ENCODE measurements at places on chromosomes 11 and 22.

DNA sequence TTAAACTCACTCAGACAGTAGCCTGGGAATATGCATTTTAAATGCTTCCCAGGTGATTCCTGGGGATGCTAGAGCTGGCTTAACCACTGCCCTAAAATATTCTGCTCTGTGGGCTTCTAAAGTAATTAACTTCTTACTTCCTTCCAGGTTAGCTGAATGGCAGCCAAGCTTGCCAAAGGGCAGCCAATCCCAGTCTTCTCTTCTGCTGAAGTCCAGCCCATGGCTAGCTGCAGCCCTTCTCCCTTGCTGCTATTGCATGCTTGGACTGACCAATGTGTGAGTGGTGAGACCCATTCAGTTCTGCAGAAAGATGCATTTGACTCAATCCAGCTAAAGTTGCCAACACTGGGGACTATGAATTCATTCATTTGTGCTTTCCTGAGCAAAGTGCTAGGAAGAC is 411.9 kb downstream of the SOX6 start:
- DNase-seq, result no peak

DNA sequence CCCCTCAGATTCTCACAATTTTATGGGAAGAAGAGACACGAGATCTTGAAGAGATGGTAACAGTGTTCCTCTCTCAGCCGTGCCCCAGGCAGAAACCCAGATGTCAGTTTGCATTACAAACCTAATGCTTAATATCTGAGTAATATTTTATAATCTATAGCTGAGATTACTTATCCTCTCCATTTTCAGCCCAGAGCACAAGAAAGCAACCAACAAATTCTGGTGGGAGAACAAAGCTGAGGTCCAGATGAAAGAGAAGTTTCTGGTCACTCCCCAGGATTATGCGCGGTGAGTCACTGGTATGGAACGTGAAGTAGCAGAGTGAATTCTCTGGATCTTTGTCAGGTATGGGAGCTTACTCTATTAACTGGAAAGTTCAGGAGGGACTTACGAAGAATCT is 884 bp downstream of the CENATAC start:
- DNase-seq, result no peak

DNA sequence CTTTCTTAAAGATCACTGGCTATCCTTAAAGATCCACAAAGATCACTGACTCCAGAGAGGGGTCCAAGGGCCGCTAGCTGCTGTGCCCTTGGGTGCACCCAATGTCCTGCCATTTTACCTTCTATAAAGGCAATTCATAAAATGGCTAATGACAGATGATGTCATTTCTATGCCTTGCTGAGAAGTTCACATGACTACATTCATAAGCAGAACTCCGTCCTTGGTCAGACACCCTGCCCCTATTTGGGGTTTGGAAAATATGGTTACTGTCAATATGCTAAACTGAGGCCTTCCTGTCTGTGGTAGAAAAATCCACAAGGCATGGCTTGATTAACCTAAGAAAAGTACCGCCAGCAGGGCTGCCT is 60.9 kb upstream of the BMAL1 start:
- no peak for DNase-seq

- DNase-seq, result no peak
Observed at GRCh38 chr11:121070951-121071845, 29.8 kb upstream of the TECTA start.

GRCh38 chr11:68931911-68932310 is 28.2 kb downstream of the IGHMBP2 start:
- no peak for DNase-seq

DNA sequence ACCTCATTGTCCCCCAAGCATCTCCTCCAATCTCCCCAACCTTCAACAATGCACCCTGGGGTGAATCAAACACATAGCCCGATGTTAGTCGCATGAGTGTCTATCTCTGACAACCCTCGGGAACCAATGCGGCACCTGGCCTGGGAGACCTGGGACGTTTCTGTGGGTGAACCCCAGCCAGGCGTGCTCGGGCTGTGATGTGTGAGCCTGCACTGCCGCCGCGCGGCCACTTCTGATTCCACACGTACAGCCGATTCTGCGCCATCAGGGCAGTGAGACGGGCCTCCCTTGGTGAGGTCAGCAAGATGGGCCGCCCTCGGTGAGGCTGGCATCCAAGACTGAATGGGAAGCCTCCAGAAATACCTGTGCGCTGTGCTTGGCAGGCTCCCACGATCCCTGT is 5.2 kb upstream of the H19 start:
- no peak for DNase-seq

- DNase-seq, result no peak
Observed at GRCh38 chr11:112835591-112836255, 125.5 kb upstream of the NCAM1 start.

- no peak for DNase-seq
Observed at GRCh38 chr11:80362563-80363340, 921.9 kb upstream of the TENM4 start.

DNA sequence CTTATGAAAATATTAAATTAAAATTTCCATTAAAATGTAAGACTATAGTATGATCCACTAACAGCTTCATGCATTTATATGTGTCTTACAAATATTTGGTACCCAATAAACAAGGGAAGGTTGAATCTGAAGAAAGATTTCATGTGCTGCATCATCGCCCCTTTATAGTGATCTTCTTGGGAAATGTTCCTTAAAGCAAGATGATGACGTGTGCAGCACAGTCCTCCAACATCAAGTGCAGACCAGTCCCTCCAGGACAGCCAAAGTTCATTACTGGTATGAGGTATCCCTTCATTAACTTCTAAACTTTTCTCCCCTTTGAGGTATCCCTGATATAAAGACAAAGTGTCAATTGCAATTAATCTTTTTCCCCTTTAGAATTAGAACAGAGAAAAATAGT is 567.0 kb downstream of the METTL15 start:
- DNase-seq, result no peak

Measured in activated CD4-positive, CD25-positive, alpha-beta regulatory T cell treated with anti-CD3 and anti-CD28 coated beads, Interleukin-2, amount 50 U/mL, for 16 hours (primary cell).